Sciatic nerve (tissue), 2 donors: ENCODE measurements at places on chromosomes 6 and 20. TPM values are rescaled to one million over a fixed set of nuclear protein-coding genes. Genes with fewer than 3 reads are reported as not detected.

GRCh38 chr6:7974938-7975763 is 64.6 kb upstream of the TXNDC5 start:
- DNase-seq = no peak

Gene LSM14B
- 26.5 TPM for total RNA-seq

- no peak for DNase-seq
Measured at GRCh38 chr20:63782051-63782471, 42.5 kb downstream of the SLC2A4RG start.

- DNase-seq = no peak
Measured at GRCh38 chr6:106799031-106799894, 169.9 kb downstream of the QRSL1 start.

DNA sequence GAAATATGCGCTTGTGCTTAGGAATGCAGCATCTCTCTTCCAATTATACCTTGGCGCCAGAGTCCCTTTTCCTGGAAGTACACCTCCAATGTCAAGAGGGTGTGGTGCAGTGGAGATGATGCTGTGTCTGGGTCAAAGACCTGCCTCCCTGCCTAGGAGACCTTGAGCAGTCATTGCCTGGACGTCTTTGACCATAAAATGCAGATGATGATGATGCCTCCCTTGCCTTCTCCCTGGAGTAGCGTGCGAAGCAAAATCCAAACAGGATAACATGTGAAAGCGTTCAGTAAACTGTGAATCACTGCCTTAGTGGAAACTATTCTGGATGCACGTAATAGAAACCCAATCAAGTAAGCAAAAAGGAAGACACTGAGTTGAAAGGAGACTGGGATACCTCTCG is 97.4 kb upstream of the ARMC2 start:
- DNase-seq = no peak

- DNase-seq = no peak
Measured at GRCh38 chr6:30679765-30680535, 6.5 kb downstream of the PPP1R18 start.

Gene REV3L
- 47.5 TPM for total RNA-seq

DNA sequence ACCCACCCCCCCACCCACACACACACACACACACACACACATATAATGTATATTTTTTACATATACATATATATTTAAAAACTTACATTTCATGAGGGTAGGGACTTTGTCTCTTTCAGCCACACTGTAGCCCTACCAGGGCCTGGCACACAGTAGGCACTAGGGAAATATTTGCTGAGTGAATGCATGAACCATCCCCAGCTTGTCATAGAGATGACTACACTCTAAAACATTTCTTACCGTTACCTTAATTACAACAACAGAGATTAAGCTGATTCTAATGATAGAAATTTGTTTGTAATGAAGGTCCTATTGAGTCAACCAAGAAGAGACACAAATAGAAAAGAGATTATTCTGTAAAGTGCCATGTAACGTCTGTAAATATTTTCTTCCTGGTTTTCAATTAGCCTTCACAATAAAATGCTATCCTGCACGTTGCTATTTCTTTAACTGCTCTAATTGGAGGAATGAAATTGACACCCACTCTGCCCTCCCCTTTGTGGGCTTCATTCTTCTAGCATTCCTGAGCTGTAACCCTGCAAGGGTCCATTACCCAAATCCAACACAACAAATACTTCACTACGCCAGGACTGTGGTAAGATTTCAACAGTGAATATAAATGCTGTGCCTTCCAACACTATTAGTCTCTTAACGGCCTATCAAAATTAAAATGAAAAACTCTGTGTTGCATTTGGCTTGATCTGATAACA is 30.8 kb downstream of the SIM1 start:
- DNase-seq = no peak

DNA sequence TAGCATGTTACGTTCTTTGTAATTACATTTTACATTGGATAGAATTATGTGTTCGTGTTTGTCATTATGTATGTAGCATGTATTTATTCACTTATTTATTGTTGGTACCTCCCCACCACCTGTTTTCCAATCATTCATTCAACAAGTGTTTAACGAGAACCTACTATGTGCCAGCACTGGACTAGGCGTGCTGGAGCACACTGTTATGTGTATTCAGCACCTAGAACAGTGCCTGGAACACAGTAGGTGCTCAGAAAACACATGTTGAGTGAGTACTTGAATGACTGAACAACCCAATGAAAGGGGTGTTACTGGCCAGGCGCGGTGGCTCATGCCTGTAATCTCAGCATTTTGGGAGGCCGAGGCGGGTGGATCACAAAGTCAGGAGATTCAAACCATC is 11.3 kb downstream of the ETV7 start:
- no peak for DNase-seq

DNA sequence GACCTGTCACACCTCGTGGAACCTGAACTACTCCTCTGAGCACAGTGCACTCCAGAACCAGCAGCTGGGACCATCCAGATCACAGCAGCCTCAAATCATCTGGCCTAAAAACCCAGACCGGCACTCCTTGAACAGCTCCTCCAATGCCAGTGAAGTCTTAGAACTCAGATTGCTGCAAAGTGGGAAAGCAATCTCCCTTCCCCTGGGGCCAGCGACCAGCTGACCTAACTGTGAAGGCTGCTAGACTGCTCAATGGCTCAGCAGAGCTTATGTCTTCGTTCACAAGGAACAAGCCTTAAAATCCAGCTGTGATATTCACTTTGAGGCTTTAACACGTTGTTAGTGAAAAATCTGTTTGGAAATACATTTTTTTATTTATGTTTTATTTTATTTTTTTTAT is 243.2 kb downstream of the ANKRD60 start:
- DNase-seq = no peak

- DNase-seq = no peak
Measured at GRCh38 chr6:34390531-34391472, 1.7 kb downstream of the NUDT3 start.

- DNase-seq = no peak
Measured at GRCh38 chr6:91497770-91498169, 910.9 kb upstream of the MAP3K7 start.

- no peak for DNase-seq
Measured at GRCh38 chr6:18400831-18401446, 13.8 kb downstream of the RNF144B start.

- DNase-seq = no peak
Measured at GRCh38 chr6:13013681-13014503, 297.3 kb downstream of the PHACTR1 start.

DNA sequence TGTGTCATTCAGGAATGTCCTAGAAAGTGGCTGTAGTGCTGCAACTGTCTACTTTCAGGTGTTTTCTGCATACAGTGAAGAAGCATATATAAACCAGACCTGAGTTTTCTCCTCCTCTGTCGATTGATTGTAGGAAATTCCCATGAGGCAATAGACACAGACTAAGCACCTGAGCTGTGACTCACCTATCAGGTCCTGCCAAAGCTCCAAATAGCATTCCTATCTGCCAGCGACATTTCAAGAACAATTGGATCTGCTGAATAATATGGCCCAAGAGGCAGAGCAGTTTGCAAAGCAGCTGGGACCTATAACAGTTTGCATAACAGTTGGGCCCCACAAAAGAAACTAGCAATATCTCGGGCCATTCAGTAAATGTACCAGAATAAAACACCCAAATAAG is 360.4 kb downstream of the HAO1 start:
- no peak for DNase-seq

GRCh38 chr20:56153926-56154325 is 94.6 kb upstream of the MC3R start:
- DNase-seq = no peak

Gene OR2H2
- total RNA-seq = not detected

GRCh38 chr6:166633732-166634535 is 6.9 kb upstream of the RPS6KA2 start:
- DNase-seq = no peak

GRCh38 chr6:112626468-112627082 is 279.4 kb downstream of the RFPL4B start:
- DNase-seq = no peak

- DNase-seq = no peak
Measured at GRCh38 chr6:104623052-104623690, 236.5 kb downstream of the HACE1 start.

GRCh38 chr6:89667872-89668556 is 29.5 kb upstream of the LYRM2 start:
- no peak for DNase-seq

DNA sequence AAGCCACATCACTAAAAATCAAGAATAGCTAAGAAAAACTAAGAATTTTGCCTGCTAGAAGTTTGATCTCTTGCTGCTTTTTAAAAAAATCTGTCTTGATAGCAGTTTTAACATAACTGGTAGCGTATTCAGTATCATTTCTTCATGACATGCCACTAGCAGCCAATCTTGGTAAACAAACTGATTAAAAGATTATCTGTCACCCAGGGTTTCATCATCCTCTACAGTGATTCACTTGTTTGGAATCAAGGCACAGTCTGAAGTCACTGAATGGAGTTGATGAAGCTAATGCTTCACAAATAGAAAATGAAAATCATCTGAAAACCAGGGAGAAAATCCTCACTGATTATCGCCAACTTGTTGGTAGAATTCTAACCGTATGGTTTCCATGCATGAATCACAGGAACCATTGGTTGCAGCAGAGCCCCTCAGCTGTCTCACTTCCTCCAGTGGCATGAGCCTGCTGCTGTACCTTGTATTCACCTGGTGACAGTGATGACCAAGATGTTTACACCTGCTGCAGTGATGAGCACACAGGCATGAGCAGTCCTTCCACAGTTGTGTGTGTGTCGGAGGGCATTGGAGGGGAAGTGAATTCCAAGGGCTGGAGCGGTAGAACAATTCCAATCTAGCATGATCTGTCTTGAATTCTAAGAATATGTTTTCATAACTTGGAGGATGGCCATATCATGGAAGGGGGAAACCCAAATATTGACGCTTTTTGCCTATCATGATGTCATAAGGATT is 275.0 kb downstream of the KHDC1L start:
- no peak for DNase-seq
